ENCODE measurements at places on chromosomes 4 and X.

DNA sequence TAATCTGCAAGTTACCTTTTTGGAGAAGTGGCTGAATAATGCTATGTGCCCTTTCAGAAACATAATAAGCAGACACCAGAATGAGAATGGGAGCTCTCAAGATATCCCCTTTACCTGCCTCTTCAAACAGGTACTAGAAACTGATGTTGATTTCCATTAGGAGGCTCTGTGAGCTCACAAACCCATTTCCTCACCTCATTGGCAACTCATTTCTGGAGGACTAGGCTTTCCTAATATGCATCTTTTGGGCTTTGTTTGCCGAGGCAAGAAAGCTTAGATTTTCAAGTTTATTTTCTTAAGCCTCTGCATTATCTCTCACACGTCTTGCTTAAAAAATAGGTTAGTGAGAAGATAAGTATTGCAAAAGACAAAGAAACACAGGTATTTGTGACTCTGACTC is 313.1 kb upstream of the IRS4 start:
- DNase-seq, result no peak

DNA sequence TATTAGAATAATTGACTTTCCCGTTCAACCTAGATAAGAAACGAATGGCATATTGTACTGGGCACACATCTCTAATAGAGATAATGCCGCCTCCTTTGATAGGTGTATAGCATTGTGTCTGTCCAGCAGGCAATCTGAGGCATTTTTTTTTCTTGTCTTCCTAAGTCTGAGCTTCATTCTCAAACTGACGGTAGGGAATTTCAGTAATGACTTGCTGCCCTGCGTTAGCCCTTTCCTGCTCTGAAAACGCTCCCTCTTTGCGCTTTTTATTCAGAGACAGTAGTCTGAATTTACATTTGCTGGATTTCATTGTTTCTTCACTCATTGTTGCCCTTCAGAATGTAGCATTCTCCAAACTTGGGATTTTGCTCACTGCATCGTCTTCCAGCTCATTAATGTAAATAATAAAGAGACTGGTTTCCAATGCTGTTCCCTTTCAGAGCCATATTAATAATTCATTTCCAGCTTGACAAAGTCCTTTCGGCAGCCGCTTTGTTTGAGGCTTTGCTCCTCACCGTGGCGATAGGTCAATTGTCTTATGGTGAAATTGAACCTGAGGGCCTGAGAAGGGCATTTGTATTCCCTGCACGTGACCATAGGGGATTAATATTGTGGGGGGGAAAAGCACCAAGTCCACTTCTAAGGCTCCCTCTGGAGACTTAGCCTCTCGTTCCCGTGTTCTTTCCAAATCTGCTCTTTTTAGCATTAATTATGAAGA is 412.1 kb downstream of the SMARCA1 start:
- DNase-seq, result no peak

DNA sequence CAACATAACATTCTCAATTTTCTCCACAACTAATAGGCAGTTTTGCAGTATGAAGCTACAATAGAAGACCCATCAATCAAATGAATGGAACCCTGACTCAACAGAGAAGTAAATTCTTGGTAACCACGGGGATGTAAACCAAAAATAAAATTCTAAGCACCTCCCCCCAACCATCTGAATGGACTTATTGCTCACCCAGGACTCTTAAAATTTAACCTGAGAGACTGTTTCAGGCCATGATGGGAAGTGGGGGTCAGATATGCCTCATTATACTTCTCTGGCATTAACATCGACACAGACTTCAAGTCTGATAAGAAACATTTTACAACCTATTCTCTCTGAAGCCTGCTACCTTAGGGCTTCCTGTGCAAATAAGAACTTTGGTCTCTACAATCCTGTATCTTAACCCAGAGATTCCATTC is 620.9 kb downstream of the TLL1 start:
- no peak for DNase-seq

DNA sequence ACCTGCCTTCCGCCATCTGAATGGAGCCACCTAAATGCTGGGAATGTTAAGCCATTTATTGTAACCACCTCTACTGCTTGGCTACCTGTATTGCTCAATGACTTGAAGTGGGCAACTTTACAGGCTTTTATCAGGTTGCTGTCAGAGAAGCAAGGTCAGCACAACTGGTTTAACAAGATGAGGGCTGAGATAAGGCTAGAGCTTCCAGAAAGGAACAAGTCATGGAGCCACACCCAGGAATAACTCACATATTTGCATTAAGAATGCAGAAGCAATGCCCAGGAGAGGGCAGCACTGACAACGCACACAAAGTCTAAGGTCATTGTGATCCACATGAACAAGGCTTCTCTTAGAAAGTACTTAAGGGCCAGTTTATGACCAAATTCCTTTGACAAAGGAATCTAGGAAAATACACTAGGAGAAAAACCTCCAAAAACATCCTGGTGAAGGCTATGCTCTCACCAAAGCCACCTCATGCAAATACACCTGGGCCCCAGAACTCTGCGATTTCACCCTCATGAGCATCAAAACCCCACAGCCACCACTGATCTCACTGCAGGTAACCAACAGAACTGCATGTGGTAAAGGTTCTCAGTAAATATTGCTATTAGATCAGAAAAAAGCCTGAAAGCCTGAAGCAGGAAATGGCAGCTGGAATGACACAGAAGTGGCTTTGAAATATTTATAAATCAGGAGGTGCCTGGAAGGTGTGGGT is 15.0 kb upstream of the STS start:
- DNase-seq, result no peak

DNA sequence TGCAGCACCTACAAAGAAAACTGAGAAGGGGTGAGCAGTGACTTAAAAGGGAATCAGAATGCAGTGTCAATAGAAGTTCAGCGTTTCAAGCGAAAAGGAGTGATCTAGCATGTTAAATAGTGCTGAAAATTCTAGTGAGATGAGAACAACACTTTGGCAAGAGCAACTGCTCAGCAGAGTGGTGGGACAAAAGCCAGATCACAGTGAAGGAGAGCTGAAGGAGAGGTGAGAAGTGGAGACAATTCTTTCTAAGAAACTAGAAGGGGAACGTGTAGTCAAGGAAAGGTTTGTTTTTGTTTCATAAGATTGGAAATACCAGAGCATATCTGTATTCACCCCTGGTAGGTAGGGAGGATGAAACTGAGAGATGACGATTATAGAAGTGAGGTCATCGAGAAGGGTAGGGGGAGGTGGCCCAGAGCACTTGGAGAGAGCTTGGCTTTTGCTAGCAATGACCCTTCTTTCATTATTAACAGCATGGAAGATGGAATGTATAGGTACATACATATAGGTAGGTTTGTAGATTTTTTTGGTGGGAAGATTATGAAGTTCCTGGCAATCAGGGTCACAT is 33.7 kb downstream of the SRPX2 start:
- no peak for DNase-seq

DNA sequence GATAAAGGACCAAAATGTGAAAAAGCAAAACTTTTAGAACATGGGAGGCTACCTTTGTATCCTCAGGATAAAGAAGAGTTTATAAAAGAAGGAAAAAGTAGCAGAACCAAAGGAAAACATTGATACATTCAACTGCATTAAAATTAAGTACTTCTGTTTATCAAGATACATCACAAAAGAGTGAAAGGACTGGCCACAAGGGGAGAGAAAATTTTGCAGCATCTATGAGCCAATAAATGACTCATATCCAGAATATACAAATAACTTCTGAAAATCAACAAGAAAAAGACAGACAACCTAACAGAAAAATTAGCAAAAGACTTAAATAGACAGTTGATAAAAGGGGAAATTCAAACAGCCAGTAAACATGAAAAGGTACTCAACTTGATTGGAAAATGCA is 177.1 kb downstream of the RBMX2 start:
- no peak for DNase-seq

DNA sequence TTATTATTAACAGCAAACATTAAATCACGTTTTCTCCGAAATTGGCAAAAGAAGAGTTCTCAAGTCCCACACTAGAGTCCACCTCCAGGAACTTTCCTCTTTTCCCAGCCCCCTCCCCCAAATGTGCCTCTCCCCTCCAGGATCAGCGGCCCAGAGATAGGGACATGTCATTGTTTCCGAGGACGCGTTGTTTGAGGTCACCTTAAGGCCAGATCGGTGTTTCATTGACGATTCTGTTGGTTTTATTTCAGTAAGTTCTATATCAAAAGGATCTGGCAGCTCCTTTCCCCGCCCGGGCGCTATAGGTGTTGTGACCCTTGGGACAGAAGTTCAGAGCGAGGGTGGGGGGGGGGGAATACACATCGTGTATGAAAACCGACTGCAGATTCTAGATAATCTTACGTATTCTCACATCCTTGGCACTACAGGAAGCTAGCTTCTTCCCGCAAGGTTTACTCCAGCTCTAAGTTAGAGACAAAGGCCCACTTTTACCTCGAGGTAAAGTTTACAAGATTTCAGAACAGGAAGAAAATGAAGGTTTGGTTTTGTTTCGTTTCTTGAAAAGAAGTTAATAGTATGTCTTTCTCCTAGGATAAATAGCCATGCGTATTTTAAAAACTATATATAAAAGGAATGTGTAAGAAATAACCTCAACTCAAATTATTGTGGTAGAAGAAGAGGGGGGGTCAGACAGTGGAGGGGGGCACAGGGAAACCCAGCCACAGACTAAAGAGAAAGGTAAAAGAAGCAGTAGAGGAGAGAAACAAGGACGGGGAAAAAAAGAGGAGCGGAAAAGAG is 739 bp upstream of the MSX1 start:
- no peak for DNase-seq

DNA sequence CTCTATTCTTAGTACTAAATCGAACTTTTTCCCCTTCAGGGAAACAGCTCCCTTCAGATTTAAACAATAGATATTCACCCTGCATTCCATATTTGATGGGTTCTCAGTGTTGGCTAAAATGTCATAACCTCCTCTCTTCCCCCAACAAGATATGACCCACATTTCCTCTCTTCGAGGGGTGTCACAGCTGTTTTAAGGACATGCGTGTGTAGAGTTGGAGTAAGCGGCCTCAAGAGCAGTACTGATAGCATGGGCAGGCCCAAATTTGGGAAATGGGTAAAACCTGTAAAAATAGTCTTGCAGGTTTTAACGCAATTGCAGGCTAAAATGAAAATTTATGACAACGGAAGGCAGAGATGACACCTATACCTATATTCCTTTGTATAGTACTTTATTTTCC is 28.7 kb downstream of the SAT1 start:
- no peak for DNase-seq

GRCh38 chr4:33837043-33837838 is 2407.1 kb downstream of the ARAP2 start:
- no peak for DNase-seq

- DNase-seq, result no peak
Measured at GRCh38 chrX:152945021-152945979, 47.4 kb downstream of the ZNF185 start.

All from stimulated activated CD8-positive, alpha-beta memory T cell treated with anti-CD3 and anti-CD28 coated beads, Interleukin-4, amount 100 ng/mL, for 4 hours (primary cell).